ENCODE measurements at places on chromosomes 2 and 18.

GRCh38 chr18:31645411-31645810, 39.0 kb downstream of the B4GALT6 start:
- DNase-seq: no peak

GRCh38 chr2:55865096-55865835, 58.3 kb downstream of the EFEMP1 start:
- DNase-seq: no peak

DNA sequence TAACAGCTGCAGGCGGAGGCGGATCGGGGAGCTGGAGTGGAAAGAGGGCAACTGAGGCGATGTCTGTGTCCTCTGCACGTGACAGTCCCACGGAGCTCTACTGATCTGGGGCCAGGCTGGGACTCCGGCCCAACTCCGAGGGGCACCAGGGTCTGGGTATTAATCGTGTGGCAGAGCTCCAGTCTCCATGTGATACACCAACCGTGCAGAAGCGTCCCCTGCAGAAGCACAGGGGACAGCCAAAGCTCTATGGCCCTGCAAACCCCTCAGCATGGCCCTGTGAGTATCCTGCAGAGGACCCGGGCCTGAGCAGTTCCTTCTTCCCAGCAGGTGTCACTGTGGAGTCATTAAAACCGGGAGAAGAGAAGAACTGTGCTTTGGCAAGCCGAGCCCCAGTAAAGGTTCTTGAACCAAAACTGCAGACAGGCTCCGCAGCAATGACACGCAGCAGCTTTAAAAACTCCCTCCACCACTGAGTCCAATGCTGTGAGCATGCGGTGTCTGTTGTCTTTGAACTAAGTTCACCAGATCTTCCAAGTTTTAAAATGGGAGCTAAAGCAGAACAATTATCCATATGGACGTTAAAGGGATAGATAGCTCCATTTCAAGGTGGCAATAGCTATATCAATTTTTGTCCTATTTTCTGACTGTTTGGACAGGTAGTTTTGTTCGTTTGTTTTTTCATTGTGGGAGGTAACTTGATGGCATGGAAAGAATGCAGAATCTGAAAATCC, 79.4 kb downstream of the TMEM182 start:
- DNase-seq: no peak

DNA sequence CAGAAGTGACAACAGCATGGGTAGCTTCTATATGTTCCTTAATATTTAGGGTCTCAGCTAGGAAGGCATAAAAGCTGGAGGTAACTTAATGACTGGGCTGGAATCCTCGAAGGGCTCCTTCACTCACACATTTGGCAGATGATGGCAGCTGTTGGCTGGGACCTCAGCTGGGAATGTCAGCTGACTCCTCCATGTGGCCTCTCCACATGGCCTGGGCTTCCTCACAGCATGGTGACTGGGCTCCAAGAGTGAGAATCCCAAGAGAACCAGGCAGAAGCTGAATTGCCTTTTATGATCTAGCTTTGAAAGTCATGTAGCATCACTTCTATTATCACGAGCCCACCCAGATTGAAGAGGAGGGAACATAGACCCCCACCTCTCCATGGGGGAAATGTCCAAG, 54.9 kb downstream of the TET3 start:
- no peak for DNase-seq

DNA sequence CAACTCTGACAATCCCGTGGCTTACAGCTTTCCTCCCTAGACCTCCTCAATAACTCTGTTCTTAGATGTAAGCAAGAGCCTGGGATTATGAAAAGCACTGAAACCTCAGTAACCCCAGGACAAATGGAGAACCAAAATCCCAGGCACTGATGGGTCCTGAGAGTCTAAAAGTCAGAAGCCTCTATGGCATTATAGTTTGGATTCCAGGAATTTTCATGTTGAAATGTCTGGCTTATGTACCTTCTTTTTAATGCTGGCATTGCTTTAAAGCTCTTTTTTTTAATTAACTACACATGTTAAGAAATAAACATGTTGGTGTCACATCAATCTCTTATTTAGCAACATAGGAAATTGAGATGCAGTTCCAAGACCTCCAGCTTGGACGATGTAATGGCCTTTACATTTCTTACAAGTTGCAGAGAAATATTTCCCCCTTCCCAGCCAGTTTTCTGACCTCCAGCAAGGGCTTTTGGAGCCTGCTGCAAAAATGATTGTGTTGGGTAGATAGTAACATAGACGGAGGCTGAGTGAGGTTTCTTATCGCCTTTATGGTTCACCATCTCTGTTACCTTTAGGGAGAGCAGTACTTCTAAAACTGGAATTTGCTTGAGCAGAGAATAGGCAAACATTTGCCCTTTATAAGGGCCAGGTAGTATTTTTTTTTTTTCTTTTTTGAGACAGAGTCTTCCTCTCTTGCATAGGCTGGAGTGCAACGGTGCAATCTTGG, 84.8 kb upstream of the RASGRP3 start:
- DNase-seq: no peak

DNA sequence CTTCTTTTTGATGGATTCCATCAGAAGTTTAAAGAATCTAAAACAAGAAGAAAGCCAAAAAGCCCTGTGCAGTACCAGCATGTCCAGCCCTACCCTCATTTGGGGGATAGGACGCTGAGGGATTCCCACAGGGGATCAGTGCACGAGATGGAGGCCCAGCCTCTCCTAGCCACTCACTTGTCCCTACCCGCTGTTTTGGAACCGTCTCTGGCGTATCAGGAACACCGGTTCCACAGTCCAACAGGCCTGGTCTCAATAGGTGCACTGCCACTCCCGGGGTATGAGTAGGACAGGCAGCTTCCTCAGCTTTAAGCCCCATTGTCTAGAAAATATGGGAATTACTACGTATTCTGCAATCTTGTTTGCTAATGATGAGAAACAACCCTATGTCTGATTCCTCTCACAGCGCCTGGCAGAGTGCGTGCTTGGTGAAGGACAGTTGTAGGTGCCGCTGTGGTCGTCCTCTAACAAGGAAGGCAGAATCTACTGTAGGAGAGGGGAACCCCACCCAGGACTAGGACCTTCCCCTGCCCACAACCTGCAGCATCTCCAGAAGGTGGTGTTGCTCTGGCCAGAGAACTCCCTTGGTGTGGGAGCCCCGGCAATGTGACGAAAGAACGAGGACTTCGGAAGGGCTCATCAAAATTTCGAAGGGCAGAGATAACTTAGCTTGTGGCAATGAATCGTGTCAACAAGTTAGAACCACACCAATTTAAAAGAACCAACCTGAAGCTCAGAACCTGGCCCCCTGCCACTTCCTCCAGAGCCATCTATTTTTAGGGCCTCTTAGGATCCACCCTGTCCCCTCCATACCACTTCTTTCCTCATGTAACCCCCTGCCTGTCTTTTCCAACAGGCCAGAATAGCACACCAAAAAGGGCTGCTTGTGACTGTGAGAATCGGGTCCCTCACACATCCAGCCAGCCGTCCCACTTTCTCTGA, 71.7 kb downstream of the POLR1A start:
- no peak for DNase-seq

GRCh38 chr2:222504719-222505118, 80.4 kb downstream of the SGPP2 start:
- no peak for DNase-seq

DNA sequence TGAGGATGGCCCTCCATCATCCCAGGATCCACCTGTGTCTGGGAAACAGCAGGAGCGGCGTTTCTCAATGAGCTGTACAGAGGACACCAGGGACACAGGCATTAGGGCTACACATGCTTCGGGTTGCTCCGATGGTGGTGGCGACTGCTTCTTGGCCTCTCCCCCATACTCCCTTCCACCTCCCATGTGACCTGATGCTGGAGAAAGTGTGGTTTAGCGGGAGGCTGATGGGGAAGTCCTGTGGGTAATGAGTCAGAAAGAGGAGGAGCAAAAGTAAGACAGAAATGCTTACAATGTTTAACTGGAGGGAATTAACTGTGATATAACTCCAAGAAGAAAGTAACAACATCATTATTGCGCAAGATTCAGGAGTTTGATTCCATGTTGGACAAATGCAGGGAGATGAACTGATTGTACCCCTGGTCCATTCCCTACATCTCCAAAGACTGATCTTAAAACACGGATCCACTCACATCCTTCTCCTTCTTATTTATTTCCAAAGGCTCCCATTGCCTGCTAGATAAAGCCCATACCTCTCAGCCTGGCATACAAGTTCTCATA, 186.6 kb downstream of the NRP2 start:
- DNase-seq: no peak

DNA sequence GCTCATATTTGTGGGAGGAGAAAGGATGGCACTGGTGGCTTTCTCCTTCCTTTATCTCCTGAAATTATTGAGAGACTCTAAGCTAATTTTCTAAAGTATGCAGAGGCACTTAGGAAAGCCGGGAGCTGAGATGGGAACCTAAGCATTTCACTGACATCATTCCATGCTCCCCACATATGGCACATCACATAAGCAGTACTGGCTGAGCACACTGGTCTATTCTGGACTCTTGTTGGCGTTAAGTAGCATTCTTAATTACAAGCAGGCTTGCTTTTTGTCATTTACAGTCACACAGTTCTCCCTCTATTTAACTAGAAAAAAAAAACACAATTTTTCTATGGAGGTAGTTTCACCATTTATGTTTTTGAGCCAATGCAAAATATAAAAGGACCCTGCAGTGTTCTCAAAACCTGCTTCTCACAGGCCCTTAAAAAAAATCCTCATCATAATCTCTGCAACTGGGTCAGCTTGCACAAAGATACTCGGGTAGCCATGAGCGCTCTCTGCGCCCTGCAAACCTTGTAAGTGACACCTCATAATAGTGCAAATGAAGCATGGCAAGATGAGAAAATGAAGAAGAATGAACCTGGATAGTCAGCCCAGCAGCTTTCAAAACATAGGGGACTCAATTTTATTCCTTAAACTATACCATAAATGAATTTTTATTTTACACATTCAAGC, 688.6 kb downstream of the NRXN1 start:
- no peak for DNase-seq

- DNase-seq: no peak
Measured at GRCh38 chr18:67938660-67939059, 422.1 kb upstream of the DSEL start.
